ENCODE measurements at places on chromosomes 3 and 15.

DNA sequence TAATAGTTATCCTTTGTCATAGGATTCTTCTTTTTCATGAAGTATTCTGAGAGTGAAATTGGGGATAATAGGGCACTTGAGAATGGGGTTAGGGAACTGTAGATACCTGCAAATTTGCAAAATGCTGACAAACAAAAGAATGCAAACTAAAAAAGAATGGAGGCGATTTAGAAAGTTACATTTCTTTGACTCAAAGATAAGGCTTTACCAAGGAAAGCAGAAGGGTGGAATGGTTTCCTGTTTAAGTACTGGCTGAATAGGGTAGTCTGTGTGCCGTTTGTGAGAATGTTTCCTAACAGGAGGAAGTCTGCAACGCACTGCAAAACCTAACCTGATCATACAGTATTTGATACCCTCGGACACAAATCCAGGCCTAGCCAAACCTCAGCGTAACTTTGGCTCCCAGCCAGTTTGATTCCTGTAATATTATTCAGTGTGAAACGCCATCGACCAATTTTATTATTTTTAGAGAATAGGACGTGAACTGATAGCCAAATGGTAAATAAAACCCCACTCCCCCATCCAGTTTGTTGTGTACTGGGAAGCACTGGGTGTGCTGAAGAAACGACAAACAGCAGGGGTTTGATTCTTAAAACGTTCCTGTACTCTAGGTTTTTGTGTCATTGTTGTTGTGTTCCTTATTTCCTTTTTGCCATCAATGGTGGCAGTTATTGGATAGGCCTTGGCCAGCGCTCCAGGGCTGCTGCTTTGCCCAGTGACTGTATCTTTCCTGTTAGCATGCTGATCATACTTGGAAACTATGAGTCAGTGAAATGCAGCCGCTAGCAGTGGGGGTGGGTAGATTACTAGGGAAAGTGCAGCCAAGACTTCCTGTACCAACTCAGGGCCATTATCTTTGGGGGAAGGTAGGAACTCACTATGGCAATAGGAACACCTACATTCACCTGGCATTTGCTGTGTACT lies 148.0 kb upstream of the TBL1XR1 start:
- peak; percentile 59 for DNase-seq

- no peak for DNase-seq
These were observed 38.0 kb upstream of the DPH6 start for GRCh38 chr15:35583863-35584528.

DNA sequence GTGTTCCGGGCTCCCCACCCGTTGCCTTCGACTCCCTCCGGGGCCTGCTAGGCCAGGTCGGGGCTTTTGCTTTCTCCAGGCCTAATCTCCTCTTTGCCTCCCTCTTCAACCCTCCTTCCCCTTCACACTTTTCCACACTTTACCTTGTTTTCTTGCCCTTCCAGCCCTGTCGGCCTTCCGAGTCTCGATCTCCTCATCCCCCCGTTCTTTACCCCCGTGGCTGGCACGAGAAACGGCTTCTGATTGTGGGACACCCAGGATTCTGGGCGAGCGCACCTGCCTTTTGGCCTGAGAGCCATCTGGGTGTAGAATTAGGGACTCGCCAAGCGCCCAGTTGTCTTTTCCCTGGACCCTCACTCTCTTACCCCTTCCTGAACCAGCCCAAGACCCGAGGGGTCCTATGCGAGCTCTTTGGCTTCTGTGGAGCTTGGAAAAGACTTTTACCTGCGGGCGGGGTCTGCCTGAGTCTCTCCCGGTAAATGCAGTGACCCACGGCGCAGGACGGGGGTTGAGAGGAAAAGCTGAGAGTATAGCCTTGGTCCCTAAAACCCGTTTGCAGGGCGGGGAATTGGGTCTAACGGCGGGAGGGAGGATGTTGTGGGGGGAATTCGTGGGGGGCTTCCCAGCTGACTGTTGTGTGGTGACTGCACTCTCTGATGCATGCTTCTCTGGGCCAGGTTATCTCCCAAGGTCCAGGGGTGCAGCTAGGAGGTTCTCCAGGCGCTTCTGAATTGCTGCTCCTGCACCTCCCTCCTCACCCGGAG lies 5.5 kb upstream of the ONECUT1 start:
- DNase-seq: no peak

- no peak for DNase-seq
These were observed 272.0 kb downstream of the XXYLT1 start for GRCh38 chr3:194998948-194999347.

DNA sequence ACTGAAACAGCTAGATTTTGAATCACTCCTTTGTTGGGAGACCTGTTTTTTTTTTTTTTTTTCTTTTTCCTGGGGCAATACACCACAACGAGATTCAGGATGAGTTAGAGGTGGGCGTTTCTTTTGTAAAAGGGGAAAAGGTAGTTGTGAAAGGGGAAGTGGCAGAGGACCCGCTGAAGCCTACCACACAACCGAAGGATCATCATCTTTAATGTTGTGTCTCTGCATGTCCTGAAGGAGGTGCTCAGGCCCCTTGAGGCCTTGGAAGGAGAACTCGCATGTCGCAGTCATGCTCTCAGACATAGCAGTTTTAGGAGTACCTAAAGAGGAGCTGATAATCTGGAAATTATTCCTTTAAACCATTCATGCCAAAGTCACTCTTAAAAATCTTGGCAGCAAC lies 137.9 kb upstream of the LRIG1 start:
- no peak for DNase-seq

DNA sequence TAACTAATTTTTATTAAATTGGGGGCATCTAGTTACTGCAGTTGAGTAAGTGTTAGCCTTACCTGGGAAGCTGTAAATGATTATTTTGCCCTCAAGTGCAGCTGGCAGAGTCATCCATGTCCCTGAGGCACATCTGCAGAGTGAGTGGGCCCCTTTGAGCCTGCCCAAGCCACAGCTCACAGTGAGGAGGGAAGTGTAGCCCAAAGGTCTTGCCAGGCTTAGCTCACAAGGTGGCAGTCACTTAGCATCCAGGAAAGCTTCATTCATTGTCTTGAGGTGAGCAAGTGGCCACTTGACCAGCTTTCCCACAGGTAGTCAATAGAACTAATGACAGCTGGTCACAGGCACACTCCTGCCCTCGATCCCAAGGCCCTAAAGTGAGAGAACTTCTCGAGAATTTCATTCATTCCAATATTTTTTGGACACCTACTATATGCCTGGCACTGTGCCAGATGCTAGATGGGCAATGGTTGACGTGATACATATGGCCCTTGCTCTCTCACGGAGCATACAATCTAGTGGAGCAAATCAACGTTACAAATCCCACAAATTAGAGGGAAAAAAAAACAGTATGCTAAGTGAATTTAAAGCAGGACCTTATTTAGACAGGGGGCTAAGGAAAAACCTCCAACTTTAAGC lies 163.3 kb upstream of the IL12A start:
- no peak for DNase-seq

GRCh38 chr3:29144361-29144760 lies 136.5 kb upstream of the RBMS3 start:
- DNase-seq: no peak

DNA sequence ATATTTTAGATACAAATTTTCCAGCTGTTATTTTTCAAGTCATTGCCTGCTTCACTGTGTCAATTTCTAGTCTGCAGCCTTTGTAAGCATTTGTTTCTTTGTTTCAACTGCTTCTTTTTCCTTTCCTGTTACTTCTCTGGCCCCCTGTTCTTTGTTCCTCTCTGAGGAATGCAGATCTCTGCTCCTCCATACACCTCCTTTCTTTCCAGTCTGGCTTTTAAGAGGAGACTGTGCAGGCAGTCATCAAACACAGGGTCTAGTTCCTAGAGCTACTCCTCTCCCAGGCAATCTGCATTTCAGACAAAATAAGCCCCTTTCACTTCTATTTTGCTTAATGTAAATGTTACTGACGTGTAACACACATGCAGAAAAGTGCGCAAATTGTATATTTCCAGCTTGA lies 502.9 kb downstream of the PDCD6IP start:
- DNase-seq: no peak

GRCh38 chr3:124964387-124964786 lies 29.8 kb upstream of the MUC13 start:
- DNase-seq: no peak

DNA sequence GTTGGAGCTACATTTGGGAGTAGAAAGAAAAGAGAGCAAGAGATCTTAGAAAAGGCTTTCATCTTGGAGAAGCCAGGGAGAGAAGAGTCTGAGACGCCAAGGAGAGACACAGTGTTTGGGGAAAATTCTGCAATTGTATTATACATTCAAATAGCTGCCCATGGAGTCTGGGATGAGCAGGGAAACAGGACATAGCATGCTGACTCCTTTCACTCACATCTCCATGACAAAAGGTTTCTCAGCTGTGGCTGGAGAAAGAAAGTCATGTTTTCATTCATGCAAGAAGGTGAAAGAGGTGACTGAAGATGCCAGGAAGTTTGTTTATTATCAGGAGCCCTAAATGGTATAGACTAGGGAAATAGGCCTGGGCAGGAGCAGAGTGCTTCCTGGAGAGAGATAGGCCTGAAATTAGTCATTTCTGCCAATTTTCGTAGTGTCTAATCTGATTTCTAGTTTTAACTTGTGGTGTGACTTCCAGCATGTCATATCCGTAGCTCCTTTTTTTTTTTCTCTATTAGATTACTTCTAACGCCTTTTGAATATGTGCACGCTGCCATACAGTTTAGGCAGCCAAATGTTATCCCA lies 34.1 kb downstream of the ACP3 start:
- no peak for DNase-seq

DNA sequence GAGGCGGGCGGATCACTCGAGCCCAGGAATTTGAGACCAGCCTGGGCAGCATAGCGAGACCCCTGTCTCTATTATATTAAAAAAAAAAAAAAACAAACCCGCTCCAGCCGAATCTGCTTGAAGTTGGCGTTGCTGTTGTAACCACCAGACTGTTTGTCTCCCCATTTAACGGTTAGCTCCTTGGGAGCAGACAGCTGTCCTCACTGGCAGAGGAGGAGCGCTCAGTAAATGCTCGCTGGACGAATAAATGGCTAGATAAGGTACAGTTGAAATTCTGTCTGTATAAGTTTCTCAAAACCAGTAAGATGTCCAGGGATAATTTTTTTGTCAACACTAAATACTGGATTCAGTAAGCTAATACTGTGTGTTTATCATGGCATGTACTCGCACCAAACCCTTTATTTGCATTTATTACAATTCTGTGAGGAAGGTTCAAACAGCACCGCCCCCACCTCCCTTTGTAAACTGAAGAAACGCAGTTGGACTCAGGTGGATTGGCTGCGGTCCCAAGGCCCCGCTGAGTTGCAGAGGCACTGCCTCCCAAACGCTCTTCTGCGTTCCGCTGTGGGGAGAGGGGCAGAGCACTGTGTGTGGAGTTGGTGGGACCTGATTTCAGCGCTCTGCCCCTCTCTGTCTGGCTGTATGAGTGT lies 1.1 kb downstream of the RCCD1 start:
- DNase-seq: no peak

DNA sequence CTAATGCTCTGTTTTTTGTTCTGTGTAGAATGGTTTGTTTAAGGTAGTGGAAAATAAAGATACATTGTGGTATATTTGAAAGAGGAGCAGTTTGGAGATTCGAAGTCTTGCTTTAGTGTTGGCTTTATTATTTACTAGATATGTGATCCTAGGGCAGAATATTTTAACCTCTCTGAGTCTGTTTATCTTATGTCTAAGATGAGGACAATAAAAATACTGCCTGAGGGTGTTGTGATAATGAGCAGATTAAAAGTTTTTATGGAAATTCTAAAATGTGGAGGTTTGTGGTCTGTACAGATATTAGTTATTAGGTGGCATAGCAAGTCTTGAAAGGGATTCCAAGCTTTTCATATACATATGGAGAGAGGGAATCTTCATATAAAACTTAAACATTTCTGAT lies 15.0 kb downstream of the TCF12 start:
- DNase-seq: no peak

- DNase-seq: no peak
These were observed 440.7 kb downstream of the MAGI1 start for GRCh38 chr3:65597952-65598413.

- DNase-seq: no peak
These were observed 42.8 kb downstream of the GRIP2 start for GRCh38 chr3:14497321-14497720.

DNA sequence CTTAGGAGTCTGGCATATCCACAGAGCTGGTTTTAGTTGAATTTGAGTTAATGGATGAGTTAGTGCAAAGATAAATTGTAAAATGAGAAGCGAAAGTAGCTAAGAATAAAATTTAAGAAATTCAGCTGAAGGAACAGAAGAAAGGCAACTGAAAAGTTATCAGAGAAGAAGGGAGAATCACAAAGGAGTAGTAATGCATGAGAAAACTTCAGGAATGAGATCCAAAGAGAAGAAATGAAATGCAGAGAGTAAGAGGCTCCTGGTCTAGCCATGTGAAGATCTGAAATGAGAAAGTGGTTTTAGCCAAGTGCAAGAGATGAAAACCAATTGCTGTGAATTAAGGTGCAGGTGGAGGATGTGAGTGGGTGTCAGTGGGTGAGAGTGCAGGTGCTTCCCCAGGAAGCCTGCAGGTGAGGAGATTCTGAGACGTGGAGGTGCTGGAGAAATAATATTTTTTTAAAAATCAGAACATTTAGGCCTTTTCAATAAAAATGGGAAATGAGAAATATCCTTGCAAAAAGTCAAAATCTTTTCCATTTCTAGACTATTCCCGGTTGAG lies 18.5 kb downstream of the KBTBD8 start:
- no peak for DNase-seq

GRCh38 chr15:38414357-38414756 lies 39.6 kb upstream of the FAM98B start:
- DNase-seq: no peak

DNA sequence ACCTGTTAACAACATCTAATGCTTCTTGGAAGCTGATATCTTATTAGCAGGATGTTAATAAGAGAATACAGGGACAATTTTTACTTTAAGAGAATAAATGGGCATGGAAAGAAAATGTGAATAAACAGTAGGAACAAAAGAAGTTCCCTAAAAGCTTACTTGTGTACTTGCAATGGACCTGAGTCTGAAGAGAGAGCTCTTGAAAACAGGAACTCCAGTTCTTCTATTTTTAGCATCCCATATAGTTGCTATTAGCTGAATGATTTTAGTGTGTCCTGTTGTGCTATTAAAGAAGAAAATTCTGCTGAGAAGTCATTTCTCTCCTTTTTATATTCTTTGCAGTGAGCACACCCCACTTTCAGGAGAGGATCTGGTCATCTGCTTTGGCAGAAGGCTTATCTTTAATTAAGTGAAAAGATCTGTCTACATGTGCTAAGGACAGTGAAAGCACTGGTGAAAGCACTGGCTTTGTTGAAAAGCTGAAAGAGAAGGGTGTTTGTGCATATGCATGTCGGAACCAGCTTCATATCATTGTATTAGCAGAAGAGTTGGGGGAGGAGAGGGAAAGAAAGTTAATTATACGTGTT lies 1.4 kb upstream of the ST3GAL6 start:
- no peak for DNase-seq

GRCh38 chr15:95405447-95405846 lies 925.1 kb upstream of the NR2F2 start:
- DNase-seq: no peak

GRCh38 chr3:33111581-33111980 lies 2.2 kb upstream of the CRTAP start:
- no peak for DNase-seq

Measured in activated CD4-positive, alpha-beta T cell treated with anti-CD3 and anti-CD28 coated beads for 24 hours (primary cell).